ENCODE measurements at places on chromosomes 4 and X.

- DNase-seq = no peak
Measured at GRCh38 chr4:80306260-80306659, 29.3 kb upstream of the CFAP299 start.

DNA sequence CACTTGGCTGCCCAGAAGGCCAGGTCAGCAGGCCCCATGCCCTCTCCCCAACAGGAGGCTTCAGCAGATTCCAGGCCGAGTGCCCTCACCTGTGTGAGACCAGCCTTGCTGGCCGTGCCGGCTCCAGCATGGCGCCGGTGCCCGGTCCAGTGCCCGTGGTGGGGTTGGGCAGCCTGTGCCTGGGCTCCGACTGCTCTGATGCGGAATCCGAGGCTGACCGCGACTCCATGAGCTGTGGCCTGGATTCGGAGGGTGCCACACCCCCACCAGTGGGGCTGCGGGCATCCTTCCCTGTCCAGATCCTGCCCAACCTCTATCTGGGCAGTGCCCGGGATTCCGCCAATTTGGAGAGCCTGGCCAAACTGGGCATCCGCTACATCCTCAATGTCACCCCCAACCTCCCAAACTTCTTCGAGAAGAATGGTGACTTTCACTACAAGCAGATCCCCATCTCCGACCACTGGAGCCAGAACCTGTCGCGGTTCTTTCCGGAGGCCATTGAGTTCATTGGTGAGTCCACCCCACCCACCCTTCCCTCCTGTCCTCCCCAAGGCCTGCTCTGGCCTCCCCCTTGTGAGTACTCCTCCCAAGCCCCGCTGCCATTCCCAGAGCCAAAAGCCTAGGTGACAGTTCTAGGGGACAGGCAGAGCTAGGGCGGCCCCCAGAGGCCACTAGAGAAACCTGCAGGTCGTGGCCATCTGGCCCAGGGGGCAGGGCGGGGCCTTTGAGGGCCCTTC, 2.3 kb downstream of the DUSP9 start:
- peak; percentile 70 for DNase-seq

- no peak for DNase-seq
Measured at GRCh38 chrX:105823092-105823455, 735 bp downstream of the NRK start.

- DNase-seq = no peak
Measured at GRCh38 chrX:144819406-144819805, 427.9 kb upstream of the SPANXN1 start.

GRCh38 chrX:103356130-103356798, at the start of gene TCEAL9:
Gene TCEAL9 (plus strand): TSS chrX:103356506. CDS start chrX:103357685, 1,179 bp downstream.
- DNase-seq = peak; percentile 57

- DNase-seq = no peak
Measured at GRCh38 chr4:163969291-163969690, 474.8 kb downstream of the TMA16 start.

GRCh38 chr4:3572363-3572762, 40.1 kb upstream of the LRPAP1 start:
- no peak for DNase-seq

DNA sequence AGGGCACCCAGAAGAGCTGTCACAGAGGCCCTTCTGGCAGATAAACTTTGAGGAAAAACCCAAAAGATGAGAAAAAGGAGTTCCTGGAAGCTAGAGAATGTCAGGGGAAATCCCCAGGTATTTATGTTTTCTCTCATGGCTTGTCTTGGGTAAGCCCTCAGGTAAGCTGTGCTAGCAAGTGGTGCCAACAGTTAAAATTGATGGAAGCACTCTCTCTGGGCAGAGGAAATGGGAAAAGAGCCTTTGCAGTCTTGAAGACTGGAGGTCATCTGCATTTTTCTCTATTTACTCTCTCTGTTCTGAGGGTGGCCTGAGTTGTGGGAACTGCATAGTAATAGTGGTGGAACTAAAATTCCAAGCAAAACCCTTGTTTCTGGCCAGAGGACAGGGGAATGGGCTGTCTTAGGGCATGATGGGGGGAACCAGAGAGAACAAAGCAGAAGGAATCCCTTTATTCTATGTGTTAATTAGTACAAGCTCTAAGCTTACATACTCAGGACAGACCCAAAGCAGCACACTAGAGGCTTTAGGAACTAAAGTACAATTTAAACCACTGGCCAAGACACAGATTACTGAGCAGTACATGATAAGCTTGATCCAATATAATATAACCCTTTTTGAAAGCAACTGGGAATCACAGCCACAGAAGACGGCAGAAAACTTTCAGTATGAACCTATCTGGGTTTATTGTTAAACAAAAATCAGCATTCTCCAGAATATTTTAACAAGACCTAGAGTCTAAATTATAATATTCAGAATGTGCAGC, 53.3 kb upstream of the SLC10A4 start:
- DNase-seq = no peak

DNA sequence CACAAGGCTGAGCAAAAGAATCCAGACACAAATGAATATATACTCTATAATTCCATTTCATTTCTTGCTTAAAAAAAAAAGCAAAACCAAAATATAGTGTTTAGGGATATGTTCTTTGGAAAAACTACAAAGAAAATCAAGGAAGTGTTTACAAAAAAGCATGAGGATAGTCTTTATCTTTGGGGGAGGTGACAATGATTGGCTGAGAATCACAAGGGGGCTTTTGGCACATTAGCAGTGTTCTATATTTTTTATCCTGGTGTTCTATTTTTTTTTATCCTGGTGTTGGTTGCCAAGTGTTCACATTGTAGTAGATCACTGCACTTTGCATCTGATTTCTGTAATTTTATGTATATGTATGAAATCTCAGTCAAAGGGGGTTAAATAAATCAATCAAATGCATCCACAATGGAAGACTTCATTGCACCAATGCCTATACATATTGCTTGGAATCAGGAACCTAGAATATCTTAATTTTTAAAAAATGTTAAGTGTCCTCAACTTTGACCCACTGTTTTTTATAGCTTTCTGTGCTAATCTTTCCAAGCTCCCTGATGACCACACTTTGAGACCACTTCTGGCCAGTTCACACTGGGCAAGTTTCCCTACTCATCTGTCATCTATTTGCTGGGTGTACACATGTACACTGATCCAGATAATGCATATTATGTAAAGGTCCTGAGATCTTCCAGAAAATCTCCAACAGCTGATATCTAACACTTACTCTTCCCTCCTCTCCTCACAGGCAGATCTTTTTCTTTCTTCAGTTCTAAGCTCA, 3.7 kb downstream of the TBC1D9 start:
- no peak for DNase-seq

GRCh38 chr4:153528705-153529485, 62.7 kb downstream of the TMEM131L start:
- no peak for DNase-seq

GRCh38 chr4:86549163-86549788, 44.8 kb upstream of the PTPN13 start:
- no peak for DNase-seq

Data from lower lobe of right lung (tissue), 2 donors.